Stimulated activated CD4-positive, alpha-beta T cell treated with anti-CD3 and anti-CD28 coated beads, Interleukin-15, amount 100 ng/mL, for 24 hours (primary cell): ENCODE measurements at places on chromosomes 3 and 15.

GRCh38 chr15:49290191-49290590, 120.1 kb downstream of the GALK2 start:
- no peak for DNase-seq

DNA sequence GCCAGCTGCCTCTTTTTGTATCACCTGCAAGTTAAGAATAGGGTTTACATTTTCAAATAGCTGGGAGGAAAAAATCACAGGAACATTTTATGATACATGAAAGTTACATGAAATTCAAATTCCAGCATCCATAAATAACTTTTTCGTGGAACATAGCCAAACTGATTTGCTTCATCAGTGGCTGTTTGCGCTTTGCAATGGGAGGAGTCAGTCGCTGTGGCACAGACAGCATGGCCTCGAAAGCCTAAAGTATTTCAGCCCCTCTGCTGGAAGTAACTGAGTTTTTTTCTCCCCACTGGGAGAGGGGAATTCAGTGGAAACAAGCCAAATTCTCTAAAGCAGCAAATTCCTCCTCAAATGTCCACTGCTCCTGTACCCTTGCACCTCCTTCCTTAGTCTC, 271.9 kb downstream of the SUCLG2 start:
- DNase-seq: no peak

- peak; percentile 21 for DNase-seq
Observed at GRCh38 chr3:3998140-3998922, 199.1 kb downstream of the LRRN1 start.

GRCh38 chr3:23653647-23654525, 151.9 kb upstream of the UBE2E1 start:
- DNase-seq: no peak

DNA sequence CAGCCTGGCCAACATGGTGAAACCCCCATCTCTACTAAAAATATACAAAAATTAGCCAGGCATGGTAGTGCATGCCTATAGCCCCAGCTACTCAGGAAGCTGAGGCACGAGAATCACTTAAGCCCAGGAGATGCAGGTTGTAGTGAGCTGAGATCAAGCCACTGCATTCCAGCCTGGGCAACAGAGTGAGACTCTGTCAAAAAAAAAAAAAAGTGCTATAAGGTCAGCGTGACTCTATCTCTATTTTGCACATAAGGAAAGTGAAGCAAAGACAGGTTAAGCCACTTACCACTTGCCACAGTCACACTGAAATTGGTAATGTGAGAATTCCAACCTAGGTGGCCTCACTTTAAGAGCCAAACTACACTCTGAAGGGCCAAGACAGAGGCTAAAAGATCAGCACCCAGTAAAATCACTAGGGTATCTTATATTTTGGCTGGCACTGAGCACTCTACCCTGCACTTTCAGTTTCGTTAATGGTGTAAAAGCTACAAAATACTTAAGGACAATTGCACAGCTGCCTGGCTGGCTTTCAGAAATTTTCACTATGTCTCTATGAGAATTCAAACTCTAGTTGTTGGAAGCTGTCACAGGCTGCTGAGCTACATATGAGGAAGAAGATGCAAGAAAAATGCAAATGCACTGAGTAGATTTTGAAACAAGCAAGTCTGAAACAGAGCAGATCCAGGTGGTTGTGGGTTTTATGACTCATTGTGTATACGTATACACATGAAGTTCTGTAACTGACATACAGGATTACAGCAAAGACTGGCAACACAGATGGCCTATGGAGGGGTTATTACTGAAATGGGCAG, 32.7 kb downstream of the TRANK1 start:
- peak; percentile 44 for DNase-seq
